ENCODE measurements at places on chromosomes 3 and 15. TPM values are rescaled to one million over a fixed set of nuclear protein-coding genes. Genes with fewer than 3 reads are reported as not detected.

The CTXN2 gene
- total RNA-seq, result not detected

The TTLL13 gene
- total RNA-seq, result not detected

The FRMD5 gene
- 13.5 TPM for total RNA-seq

The PAQR5 gene
- total RNA-seq, result 4.8 TPM

All from placental pericyte (primary cell).